G401 (cell line): ENCODE measurements at places on chromosomes 1 and 21.

- DNase-seq = no peak
Observed at GRCh38 chr1:94675373-94675772, 133.8 kb upstream of the F3 start.

DNA sequence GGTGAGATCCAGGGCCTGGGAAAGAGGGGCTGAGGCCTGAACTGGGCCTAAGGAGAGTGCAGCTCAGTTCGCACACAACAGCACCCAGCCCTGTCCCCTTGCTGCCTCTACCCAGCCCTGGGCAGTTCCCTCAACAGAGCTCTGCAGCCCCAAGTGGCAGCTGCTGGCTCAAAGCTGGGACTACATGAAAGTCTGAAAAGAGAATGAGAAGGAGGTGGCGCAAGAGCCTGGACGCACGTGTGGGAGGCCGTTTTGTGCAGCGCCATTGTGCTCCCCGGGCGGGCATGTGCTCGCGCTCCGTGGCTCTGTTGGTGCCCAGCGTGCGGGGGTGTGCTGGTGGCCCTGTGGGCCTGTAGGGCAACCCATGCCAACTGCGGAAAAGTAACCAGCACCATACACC, 10.3 kb downstream of the GPR37L1 start:
- peak; percentile 49 for DNase-seq

DNA sequence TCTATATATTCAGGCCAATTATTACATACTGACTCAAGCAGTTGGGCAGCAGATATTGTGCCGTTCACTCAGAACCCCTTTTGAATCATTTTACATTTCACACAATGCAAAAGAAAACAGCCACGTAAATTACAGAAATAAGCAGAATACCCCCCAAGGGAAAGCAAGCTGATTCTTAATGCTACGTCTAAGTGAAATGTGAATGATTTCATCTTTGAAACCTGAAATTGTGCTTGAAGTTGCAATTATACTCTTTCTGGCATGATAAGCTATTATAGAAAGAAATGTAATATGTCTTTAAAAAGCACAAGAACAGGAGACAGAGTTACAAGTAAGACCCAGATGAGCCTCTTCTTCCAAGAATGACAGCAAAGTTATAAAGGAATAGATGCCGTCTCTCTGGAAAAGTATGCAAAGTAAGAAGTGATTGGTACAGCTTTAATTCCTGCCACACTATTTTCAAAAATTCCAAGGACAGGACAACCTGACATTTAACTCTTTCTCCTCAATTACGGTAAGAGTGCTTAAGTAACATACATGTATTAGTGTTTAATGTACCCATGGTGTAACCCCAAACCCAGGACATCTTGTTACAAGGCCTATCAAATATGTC, 891.5 kb upstream of the ADGRL2 start:
- no peak for DNase-seq

DNA sequence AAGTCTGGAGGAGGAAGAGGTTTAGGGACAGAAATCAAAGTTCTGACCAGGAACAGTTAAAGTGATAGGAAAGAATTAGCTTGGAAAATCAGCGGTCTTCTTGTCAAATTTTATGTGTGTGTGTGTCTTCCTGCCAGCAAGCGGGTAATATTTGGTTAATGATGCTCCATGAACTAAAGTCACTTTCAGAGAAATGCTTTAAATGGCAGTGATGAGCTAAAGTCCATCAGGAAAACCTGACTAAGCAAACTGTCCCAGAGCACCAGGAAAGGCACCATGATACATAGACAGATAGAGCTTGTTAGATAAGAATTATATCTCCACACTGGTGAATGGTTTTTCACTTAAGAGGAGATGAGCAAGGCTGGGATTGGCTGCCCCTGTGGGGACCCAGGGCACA, 10.0 kb upstream of the CDC14A start:
- no peak for DNase-seq

GRCh38 chr1:226779561-226779960, 40.5 kb upstream of the ITPKB start:
- DNase-seq = no peak

DNA sequence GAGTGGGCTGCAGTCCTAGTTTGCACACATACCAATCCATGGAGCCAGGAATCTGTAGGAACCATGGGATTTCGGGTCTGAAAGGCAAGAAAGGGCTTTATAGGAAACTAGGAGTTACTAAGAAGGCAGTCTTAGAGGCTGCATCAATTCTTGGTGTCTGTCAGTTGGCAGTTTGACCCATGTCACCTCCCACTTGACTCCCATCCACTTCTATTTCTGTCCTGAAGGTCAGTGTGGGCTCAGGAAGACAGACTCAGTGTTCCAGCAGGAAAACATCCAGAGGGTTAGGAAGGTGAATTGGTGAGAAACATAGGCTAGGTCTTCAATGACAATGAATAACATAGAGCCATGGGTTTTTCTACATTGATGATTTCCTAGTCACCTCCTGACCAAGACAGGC, 4.0 kb downstream of the CYP4A11 start:
- no peak for DNase-seq

DNA sequence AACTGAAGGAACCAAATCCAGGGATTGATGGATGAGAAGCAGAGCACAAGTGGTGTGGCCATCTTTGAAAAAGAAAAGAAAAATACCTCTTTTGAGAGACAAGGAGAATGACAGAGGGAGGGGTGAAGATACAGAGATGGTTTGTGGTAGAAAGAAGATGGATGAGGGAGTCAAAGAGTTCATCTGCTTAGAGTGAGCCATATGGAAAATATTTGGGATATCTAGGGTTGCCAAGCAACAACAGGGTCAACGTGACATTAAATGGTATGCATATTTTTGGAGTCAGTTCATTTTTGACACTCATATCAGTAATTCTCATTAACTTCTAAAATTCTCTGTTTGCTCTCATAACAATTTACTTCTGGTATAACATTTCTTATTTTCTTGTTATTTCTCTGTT, 50.7 kb downstream of the MACF1 start:
- DNase-seq = no peak

DNA sequence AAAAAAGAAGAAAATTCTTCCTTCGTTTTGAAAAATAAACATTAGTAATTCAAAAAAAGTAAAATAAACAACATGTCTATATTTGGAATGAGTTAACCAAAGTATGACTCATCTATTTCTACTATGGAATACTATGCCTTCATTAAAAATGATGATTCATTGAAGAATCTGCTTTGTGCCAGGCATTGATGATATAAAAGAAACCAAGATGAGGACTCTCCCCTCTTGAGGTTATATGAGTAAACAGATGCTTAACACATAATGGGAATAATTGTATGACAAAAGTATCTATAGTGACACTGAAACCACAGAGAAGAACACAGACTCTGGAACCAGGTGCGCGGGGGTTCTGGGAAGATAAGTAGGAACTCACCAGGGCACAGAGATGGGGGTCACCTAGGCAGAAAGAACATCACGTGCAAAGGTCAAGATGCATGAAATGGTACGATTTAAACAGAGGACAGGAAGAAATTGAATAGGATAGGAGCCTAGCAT, 18.8 kb downstream of the ELF3 start:
- DNase-seq = no peak

DNA sequence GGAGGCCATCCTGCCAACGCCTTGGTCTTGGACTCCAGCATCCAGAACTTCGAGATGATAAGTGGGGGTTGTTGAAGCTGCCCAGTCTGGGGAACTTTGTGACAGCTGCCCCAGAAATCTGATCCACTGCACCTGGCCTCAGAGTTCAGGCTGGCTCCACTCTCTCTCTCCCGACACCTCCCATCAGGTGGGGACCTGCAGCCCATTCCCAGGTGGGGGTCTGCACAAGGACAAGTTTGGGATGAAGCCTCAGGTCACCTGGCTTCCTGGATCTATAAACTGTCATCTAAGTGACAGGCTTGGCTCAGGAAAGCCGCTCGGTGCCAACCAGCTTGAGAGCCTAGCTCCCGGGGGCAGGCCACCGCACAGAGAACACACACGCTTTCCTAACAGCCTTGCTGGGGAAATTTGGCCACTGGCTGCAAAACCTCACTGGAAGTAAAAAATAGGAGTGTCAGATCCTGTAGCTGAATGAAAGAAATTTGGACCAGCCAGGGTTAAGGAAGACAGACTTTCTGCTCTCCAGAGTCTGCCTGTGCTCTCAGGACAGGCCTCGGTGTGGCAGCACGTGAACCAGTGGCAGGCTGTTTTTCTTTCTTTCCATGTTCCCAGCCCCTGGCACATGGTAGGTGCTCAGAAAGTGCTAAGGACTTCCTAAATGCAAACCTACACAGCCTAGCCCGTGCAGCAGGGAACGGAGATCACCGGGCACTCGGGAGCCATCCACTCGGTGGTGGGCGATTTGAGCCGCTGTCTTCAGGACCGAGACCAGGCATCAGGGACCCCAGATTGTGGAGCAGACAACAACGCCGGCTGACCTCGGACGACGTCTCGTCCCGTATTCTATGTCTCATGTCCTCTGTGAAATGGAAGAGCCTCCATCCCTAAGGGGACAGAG, 42.6 kb upstream of the LBR start:
- no peak for DNase-seq

- no peak for DNase-seq
Observed at GRCh38 chr1:224828691-224829090, 100.8 kb upstream of the DNAH14 start.

GRCh38 chr1:159088546-159089183, 12.1 kb upstream of the AIM2 start:
- no peak for DNase-seq

- no peak for DNase-seq
Observed at GRCh38 chr1:207744000-207744534, 7.8 kb upstream of the CD46 start.

- DNase-seq = no peak
Observed at GRCh38 chr1:176744142-176744541, 281.2 kb downstream of the PAPPA2 start.

GRCh38 chr21:41562101-41563000, 54.4 kb upstream of the TMPRSS2 start:
- no peak for DNase-seq

- no peak for DNase-seq
Observed at GRCh38 chr1:7551442-7551841, 219.7 kb upstream of the VAMP3 start.

DNA sequence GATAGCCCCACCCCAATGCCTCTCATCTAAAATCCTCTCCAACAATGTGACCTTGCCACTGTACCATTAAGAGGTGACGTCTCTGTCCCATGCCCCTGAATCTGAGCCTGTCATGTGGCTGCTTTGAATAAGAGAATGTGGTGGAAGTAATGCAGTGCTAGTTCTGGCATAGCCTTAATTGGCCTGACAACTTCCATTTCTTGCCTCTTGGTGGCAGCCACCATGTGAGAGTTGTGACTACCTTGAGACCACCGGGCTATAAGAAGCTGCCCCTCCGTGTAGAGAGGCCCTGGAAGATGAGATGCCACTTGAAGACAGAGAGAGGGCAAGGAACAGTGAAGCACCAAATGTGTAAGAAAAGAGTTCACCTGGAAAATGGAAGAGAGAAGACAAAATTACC, 95.4 kb downstream of the POFUT2 start:
- DNase-seq = no peak

DNA sequence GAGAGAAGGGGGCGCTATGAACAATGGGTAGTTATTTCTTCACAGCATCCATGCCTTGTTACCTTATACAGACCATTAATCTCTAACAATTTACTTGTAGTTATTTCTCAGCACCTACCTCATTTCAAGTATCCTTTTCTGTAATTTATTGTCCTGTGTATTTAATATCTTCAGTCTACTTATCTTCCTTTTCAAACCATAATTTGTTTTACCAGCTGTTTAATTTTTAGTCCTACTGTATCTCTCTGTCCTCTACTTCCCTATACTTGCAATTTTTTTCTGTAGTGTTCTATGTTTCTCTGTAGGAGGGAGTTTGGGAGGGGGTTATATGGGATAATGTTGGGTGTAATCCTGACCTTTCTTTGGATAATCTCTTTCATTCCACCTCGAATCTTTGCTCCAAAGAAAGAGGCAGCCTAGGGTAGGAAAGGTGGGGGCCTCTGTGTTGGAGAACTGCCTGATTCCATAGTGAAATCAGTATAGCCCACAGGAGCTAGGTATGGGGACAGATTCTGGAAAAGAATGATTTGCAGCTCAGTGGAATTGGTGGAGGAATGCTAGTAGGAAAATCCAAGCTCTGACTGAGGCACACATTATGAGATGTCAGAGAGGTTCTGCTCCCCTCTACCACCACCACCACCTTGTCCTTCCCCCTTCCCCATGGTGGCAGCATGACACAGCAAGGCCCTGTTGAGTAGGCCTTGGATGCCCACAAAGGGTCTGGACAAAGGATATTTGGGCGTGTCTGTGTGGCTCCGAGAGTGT, 642 bp downstream of the MLLT11 start:
- DNase-seq = peak; percentile 71

- DNase-seq = no peak
Observed at GRCh38 chr1:1181129-1181937, 7.7 kb downstream of the TTLL10 start.

DNA sequence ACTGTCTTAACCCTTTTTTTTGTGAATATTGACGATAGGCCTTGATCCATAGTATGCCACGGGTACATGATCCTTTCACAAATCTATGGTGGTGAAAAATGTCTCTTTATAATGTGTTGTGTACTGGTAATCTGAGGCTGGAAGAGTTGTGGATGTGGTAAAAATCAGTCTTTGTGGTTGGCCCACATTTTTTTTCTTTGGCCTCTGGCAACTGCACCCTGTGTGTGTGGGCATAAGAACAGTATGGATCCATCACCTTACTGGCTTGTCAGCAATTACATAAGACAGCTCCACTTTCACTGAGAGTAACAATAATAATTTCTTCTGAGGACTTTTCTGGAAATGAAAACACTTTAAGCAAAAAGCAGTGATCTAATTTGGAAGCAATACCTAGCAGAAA, 101.6 kb downstream of the GABPA start:
- DNase-seq = no peak

DNA sequence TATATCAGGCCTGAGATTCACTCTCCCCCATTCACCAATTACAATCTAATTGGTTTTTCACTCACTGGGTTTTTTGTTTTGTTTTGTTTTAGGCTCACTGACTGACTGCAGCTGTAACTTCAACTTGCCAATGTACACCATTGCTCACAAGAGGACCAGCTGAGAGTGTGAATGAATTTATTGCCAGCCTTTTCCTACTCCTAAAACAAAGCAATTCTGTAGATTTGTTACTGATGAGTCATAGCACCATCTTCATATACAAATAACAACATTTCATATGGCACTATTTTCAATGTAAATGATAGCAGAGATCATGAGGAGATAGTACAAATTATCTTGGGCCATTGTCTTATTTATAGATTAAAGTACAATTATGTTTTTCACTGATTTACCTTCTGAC, 76.0 kb upstream of the DPYD start:
- DNase-seq = no peak

GRCh38 chr1:100943533-100943932, 47.6 kb downstream of the SLC30A7 start:
- no peak for DNase-seq

DNA sequence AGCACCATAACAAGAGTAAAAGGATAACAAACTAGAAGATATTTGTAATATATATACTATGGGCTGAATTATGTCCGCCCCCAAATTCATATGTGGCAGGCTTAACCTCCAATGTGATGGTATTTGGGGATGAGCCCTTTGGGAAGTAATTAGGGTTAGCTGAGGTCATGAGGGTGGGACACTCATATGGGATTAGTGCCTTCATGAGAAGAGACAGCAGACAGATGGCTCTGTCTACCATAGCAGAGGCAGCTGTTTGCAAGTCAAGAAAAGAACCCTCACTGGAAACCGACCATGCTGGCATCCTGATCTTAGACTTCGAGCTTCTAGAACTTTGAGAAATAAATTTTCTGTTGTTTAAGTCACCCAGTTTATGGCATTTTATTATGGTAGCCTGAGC, 303.6 kb downstream of the LMO4 start:
- DNase-seq = no peak
